ENCODE measurements at places on chromosomes 11 and 22. TPM values are rescaled to one million over a fixed set of nuclear protein-coding genes. Genes with fewer than 3 reads are reported as not detected.

GRCh38 chr11:38718659-38719058 is 2120.6 kb upstream of the RAG2 start:
- no peak for DNase-seq

DNA sequence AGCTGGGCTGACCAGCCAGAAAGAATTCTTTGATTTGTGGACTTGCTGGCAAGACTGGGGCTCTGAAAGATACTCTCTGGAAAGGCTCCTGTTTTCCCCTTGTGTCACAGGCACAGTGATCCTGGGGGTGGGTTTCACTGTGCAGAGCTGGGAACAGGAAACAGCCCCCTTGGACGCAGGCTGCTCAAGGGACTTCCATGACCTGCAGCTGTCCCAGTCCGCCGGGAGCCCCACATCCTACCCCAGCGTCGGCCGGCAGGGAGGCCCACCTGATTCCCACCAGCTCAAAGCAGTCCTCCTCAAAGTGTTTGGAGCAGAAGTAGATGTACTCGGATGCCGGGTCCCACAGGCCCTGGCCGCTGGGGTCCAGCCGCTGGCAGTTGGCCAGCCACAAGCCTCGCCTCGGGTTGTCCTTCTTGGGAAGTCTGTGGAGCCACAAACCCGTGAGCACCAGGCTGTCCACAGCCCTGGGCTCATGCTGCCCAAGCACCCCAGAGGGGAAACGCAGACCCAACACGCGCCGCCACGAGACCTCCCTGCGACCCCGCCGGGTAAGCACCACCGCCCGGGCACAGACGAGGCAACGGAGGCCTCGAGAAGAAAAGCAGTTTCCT is 824 bp downstream of the THAP7 start:
- DNase-seq = no peak

DNA sequence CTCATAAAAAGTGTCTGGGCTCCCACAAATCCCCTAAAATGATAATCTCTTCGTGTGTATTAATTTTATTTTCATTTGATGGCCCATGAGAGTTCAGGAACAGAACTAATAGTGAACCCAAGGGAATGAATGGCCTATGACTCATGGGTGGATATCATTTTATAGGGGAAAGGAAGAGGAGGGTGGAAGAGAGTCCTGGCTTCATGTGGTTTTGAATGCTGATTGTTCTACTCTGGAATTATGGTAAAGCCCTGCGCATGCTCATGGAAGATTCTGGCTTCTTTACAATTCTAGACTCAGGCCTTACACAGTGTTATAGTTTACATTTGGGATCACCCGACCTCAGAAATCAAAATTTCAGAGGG is 35.2 kb downstream of the MAML2 start:
- DNase-seq = no peak

IGF2 gene
- 0.06 TPM for total RNA-seq

LUZP2 gene
- total RNA-seq = not detected

- no peak for DNase-seq
Measured at GRCh38 chr22:40602231-40602630, 34.3 kb downstream of the MRTFA start.

DNA sequence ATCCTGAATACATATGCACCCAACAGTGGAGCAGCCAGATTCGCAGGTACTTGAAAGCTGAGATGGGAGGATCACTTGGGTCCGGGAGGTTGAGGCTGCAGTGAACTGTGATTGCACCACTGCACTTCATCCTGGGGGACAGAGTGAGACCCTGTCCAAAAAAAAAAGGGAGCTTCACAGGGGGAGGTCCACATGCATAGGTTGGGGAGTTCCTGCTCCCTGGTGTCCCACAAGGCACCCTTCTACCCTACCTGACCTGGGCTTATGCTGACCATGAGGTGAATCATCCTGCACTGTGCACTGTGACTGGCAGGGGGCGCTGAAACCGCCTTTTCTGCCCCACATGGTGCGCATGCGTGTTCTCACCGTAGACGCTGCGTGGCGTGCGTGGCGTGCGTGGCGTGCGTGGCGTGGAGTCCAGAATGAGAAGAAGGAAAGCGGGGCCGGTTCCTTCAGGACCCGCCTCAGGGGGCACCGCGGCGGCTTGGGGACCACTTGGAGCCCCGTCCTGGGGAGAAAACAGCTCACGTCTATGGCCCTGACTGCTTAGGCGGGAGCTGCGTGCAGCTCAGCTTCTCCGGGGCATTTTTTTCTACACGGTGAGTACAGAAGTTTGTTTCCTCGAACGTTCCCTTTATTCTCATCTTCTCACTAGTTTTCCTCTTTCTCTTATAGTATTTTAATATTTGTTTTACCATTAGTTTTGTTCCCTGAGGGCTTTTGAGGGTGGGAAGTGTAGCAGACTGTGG is 116.6 kb upstream of the GRK3 start:
- DNase-seq = peak; percentile 89

- DNase-seq = no peak
Measured at GRCh38 chr11:30197869-30198268, 32.9 kb upstream of the FSHB start.

YPEL1 gene
- 0.60 TPM for total RNA-seq

Measured in activated naive CD8-positive, alpha-beta T cell treated with anti-CD3 and anti-CD28 coated beads for 36 hours (primary cell).